T-helper 1 cell (primary cell): ENCODE measurements at places on chromosomes 13 and 19.

- no peak for DNase-seq
Measured at GRCh38 chr13:51818276-51818675, 14.3 kb upstream of the DHRS12 start.

- peak; percentile 53 for DNase-seq
Measured at GRCh38 chr13:21476893-21477472, 17.9 kb upstream of the ZDHHC20 start.

DNA sequence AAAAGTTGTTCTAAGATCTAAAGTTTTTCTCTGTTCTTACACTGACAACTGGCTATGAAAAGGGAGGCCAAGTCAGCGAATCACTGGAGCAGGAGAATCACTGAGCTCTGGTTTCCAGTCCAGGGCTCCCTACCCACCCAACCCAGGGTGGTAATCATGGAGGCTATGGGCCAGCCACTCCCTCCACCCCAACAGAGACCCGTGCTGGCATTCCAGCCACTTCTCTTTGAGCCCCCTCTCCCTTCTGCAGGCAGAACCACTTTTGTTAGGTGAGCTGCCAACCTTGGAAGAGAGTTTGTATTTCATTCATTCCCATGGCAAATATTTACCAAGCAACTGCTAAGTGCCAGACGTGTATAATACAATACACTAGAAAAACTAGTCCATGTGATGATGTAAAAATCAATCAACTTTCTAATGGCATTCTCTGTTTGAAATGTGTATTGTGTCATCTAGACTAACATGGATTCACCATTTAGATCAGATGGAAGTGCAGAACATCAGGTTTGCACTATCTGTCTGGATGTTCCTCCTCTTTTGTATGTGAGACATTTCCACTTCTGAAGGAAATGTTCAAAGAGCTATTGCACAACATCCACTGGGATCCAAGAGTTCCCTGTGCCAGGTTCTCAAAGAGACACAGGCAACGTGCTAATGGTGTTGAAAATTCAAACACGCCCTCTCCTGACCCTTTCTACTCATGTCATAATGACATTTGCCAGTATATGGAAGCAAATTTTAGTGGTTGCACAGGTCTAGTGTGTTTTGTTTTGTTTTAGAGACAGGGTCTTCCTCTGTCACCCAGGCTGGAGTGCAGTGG lies 5.3 kb downstream of the MLNR start:
- no peak for DNase-seq

DNA sequence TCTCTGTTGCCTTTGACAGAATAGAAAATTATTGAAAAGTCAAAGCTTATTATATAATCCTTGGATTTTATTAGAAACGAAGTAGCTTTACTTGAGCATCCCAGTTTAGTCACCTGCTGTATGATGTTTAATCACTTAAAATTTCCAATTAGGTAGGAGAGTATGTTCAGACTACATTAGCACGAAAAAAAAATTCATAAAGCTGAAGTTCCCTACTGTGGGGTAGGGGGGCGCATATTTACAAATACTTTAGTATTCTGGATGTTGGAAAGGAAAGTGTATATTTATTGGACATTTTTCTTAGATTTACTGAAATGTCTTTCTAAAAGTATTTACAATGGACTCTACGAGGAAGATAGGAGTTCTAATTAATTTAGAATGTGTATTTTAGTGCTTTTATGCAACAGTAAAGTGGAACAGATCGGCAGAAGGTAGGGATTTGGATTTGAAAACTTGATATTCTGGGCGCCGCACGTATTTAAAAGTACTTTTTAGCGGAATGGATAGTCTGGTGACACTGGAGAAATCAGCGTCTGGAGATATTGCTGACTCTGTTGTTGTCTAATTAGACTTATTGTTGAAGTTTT lies 1.9 kb downstream of the CDK8 start:
- DNase-seq = no peak

DNA sequence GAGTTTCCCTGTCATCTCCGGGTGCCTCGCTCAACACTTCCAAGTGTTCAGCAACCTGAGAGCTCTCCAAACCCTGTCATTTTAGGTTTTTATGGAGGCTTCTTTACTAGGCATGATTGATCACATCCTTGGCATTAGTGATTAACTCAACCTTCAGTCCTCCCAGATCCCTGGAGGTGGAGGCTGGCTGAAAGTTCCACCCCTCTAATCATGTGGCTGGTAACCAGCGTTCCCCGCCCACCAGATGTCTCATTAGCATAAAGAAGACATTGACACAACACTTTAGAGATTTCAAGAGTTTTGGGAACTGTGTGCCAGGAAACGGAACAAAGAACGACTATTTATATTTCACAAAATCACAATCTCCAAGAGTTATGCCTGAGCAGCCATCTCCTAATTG lies 71.1 kb upstream of the RGCC start:
- DNase-seq = no peak

GRCh38 chr13:108495646-108496361 lies 133.6 kb upstream of the MYO16 start:
- DNase-seq = no peak

DNA sequence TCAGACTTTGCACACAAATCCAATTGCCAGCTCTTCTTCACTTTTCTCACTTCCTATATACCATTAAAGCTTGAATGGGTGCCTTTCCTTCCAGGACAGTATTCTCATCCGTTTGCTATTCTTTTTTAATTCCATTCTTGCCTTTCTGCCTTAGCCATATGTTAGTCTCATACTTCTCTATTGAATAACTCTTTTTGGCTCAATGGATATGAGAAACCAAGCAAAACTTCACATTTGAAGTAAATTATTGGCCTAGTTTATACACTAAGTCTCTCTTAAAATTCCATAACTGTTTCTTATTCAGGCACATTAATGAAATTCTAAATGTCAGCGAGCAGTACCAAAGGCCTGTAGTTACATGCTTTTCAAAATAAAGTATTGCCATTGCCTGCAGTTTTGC lies 129.6 kb upstream of the FRY start:
- DNase-seq = no peak

DNA sequence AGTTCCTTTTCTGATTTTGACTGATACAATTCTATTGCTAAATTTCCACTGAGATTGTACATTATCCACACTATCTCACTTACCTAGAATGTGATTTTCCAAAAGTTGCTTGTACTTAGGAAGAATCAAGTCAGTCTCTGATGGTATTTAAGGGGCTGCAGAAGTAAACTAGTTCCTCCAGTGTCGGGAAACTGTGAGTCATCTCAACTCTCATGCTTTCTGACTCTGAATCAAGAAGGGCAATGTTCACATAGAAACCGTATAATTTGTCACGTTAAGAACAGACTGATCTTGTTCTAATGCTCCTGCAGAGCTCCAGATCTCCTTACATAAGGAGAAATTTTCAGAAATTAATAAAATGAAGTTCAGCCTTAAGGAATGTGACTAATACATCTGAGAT lies 369.3 kb downstream of the KLF5 start:
- no peak for DNase-seq

DNA sequence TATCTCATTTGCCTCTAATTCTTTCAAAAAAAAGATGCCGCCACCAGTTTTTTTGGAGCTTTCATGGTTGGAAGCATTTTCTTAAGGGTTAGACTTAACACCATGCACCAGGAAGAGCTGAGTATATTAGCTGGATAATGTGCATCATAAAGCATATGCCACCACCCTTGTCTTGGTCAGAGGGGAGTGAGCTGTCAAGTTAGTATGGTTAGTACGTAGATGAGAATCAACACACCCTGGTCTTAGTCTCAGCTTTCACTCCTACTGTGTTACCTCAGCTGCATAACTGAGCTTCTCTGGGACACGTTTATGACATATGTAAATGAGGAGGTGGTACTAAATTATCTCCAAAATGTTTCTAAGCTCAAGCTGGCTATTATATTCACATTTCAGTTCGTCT lies 415.6 kb downstream of the DCT start:
- DNase-seq = no peak

- DNase-seq = no peak
Measured at GRCh38 chr13:39870197-39870747, 214.8 kb downstream of the COG6 start.

- DNase-seq = no peak
Measured at GRCh38 chr13:27806744-27807387, 14.6 kb downstream of the GSX1 start.

- DNase-seq = no peak
Measured at GRCh38 chr19:53994811-53995210, 3.4 kb downstream of the CACNG6 start.

GRCh38 chr13:31772231-31772630 lies 32.9 kb downstream of the RXFP2 start:
- DNase-seq = no peak

- DNase-seq = no peak
Measured at GRCh38 chr19:39497996-39498797, 550 bp upstream of the DLL3 start.

DNA sequence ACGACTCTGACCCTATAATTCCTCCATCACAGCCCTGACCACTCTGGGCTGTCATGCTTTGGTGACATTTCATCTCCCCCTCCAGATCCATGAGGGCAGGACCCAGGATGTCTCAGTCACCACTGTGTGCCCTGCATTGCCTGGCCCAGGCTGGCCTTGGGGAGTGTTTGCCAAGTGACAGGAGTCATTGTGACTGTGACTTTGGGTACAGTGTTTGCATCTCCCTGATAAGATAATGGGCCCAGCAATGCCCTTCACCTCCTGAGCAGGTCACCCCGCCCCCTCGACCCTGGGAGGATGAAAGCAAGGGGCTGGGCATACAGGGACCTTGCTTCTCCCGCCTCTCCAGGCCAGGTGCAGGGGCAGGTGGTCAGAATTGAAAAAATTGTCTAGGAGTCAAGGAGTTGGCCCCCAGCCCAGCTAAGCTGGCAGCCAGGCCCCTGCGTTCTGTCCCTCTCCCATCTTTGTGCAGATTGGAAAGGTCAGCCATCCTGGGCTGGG lies 5.9 kb upstream of the ATP4A start:
- DNase-seq = no peak

DNA sequence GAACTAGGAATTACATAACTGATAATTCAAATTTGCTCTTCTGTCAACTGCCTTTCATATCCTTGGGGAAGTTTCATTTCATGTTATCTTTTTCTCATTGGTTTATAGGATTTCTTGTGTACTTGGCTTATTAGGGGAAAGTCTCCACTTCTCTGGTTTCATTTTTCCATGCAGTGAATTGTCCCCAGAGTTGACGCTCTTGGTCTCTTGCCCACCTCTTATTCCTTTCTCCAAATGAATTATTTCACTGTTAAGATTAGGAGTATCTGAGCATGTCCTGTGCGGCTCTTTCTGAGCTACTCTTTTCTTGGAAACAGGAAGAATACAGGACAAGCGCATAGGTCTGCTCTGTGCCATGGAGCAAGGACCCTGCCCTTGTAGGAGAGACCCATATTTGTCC lies 104.8 kb downstream of the POSTN start:
- no peak for DNase-seq

- DNase-seq = no peak
Measured at GRCh38 chr13:102440259-102440936, 38.5 kb upstream of the FGF14 start.

DNA sequence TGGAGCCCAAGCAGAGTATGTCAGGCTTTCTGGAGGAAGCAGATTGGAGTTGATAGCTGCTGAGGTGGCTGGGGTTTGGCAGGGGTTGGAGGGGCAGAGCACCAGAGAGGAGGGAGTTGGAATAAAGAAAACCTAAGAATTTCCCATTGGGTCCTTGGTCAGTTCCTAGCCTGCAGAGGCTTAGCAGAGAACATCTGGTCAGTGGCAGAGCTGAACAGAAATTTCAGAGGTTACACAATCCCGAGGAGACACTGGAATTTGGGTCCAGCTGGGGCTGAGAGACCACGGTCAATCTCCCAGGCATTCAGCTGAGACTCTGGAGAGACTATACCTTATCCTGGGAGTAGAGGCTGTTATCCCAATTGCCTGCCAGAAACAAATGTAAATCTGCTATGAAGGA lies 84.4 kb downstream of the DPY19L3 start:
- DNase-seq = no peak

- DNase-seq = no peak
Measured at GRCh38 chr19:11243798-11244169, 4.4 kb downstream of the ANGPTL8 start.

DNA sequence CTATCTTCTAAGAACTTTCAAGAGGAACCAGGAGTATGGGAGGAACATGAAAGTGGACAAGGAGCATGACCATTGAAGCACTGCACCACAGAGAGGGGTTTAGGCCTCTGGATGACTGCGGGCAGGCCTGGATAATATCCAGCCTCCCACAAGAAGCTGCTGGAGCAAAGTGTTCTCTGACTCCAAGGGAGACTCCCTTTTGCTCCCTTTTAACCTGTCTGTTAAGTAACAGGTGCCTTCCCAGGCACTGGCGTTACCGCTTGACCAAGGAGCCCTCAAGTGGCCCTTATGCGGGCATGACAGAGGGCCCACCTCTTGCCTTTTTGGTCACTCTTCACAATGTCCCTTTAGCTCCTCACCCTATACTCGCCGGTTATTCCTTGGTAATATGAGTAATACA lies 666.2 kb downstream of the SLITRK6 start:
- no peak for DNase-seq

GRCh38 chr13:46866150-46866549 lies 30.7 kb downstream of the HTR2A start:
- no peak for DNase-seq

GRCh38 chr19:31568724-31569123 lies 219.5 kb upstream of the TSHZ3 start:
- DNase-seq = no peak

GRCh38 chr13:78636495-78636894 lies 22.5 kb downstream of the OBI1 start:
- DNase-seq = no peak

DNA sequence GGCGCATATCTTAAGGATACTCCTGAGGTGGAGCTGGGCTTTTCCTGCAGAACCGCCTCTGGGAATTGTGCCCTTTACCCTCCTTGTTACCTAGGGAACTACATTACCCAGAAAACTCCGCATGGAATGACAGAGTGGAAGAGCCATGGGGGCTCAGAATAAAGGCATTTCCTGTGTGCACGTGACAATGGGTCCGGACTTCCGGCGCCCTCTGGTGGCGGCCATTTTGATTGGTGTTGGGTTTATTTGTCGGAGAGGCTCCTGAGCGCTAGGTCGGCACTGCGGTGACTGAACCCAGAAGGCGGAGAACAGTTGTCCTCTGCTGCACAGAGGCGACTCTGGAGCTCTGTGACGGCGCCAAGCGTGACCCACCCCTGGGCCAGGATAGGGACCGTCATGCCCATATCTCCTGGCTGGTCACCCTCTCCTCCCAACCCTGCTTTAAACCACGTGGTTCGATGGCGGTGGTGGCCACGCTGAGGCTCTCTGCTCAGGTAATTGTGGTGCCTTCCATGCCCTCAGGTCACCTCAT lies at the start of gene ZNF587B:
Gene ZNF587B (plus strand): TSS at position 229 of the 532 bp plus-strand sequence. CDS start 230 bp downstream, at position 459.
- no peak for DNase-seq
